ENCODE measurements at places on chromosomes 11 and 22.
A peak's percentile ranks its signal among the peaks of the same experiment; 100 is the strongest.

GRCh38 chr11:68338051-68338780, 25.8 kb downstream of the LRP5 start:
- DNase-seq: peak; percentile 51

DNA sequence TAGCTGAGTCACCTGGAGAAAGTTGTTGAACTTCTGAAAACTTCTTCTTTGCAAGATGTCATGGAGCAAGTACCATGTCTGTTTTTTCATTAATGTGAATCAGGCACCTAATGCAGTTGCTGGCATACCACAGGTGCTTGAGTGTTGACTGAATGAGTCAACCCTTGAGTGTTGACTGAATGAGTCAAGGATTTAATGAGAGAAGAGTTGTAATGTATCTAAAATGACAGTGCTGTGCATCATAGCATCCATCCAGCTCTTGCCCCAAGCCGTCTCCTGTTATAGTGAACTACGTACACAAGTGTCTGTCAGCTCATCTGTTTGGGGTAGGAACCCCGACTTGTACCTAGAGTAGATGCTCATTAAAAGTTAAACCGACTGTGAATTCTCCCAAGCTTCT, 93.1 kb downstream of the CWC15 start:
- DNase-seq: no peak

DNA sequence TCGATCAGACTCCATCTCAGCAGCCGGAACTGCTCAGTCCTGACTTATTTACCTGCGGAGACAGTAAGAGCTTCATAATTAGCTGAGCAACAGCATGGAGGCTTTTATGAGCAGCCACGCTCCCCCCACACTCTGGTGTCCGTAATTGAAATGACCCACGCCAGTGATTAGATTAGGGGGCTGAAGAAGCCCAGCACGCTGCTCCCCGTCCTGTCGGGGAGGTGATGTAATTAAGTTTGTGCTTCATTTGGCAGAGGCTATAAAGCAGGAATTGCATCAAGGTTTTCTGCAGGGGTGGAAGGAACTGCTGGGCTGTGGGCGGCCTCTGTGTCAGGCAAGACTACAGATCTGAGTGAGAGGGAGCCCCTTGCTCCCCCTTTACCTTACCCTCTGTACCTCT, 22.8 kb upstream of the HTR3A start:
- no peak for DNase-seq

- DNase-seq: no peak
Observed at GRCh38 chr11:130441719-130442118, 6.7 kb upstream of the ADAMTS15 start.

DNA sequence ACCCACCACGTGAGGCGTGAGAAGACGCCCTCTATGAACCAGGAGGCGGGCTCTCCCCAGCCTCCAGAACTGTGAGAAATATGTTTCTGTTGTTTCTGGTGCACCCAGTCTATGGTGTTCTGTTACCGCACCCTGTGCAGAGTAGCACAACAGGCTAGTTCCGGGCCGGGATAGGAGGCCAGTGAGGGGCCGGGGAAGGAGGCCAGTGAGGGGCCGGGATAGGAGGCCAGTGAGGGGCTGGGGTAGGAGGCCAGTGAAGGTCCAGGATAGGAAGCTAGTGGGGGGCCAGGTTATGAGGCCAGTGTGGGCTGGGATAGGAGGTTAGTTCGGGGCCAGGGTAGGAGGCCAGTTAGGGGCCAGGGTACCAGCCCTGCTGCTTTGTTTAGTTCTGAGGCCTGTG, 204.6 kb downstream of the BARX2 start:
- DNase-seq: no peak

DNA sequence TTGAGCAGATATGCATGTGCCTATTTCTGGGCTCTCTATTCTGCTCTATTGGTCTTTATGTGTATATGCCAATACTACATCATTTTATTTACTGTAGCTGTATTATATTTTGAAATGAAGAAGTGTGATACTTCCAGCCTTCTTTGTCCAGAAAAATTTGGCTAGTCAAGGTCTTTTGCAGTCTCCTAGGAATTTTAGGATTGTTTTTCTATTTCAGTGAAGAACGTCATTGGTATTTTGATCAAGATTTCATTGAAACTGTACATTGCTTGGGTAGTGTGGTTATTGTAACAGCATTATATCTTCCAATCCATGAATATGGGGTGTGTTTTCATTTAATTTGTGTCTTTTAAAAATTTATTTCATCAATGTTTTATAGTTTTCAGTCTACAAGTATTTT, 400.3 kb downstream of the AASDHPPT start:
- DNase-seq: no peak

- no peak for DNase-seq
Observed at GRCh38 chr11:64917663-64917995, 620 bp upstream of the ATG2A start.

- no peak for DNase-seq
Observed at GRCh38 chr11:62273284-62273683, 3.3 kb downstream of the SCGB2A2 start.

GRCh38 chr11:19651653-19652052, 61.0 kb upstream of the NAV2 start:
- DNase-seq: no peak

DNA sequence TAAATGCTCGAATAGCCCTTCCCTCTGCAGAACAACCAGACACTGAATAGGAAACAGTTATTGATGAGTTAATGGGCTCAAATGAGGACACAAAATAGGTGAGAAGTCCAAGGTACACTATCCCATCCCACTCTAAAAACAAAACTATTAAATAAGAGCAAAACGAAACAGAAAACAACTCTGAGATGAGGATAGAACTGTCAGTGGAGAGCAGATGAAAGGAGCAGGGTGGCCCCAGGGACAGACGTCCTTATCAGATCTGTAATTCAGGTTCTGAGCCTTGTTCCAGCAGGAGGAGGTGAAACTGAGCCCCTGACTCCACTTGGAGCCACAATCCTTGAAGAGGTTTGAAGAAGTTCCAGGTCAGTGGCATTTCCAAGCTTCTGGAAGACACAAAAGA, 8.5 kb upstream of the SNX19 start:
- no peak for DNase-seq

DNA sequence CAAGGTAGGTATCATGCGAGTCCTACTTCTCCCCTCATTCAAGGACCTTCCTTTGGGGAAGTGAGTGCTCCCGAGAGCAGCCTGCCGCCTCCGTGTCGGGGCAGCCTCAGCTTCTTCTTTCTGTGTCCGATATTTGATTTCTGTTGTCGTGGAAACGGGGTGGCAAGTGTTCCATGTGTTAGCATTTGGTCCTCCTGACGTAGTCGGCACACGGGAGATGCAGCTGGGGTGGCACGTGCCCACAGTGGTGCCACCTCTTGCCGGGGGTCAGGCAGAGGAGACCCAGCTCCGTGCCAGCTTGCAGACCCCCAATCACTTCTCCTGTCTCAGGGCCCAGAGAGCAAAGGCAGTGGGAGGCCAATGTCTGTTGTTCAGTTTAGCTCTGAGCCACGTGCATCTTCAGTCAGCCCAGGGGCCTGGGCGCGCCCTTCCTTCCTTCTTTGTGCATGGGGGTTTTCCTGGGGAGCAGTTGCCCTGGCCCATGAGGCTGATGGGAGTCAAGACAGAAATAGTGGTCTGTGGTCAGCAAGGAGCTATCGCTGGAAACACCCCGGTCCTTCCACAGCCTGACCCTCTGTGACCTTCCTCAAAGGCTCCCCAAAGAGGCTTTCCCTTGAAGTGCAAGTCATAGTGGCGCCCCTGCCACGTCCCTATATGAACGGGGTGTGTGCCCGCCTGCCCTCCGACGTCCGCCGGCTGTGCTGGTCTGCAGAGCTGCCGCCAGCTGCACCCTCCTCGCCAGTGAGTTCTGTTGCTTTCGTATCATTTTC, 44.5 kb downstream of the PARVB start:
- peak; percentile 97 for DNase-seq

GRCh38 chr11:1209371-1210057, 13.4 kb upstream of the MUC5B start:
- DNase-seq: no peak

DNA sequence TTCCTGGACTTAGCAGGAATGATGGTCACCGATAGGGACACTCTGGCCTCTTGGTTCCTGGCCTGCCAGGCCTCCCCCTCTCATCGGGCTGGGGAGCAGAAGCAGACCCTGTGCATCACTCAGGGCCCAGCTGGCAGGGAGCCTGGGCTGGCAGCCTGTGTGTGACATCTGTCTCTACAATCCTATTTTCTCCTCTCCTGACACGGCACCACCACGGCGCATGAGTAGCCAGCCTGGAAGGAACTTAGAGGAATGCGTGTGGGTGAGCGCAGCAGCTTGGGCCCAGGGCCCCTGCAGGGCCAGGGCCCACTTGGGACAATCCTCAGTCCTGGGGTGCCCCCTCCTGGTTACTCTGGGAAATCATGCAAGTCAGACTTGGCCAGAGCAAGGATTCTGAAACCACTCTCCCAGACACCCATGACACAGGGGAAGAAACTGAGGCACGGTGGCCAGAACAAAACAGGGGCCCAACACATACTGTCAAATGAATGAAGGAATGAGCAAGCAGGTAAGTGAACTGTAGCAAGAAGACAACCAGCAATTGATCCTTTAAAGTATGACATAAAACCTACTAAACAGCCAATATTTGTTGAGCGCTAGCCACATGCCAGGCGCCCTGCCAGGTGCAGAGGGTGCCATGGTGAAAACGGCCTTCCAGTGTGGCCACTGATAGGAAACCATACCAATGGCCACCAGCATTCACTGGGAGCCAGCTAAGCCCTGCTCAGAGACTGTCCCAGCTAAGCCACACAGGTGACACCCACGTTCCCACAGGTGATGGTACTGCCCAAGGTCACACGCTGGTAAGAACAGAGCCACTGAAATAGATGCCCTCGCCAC, 13.3 kb downstream of the RSPH14 start:
- peak; percentile 83 for DNase-seq

DNA sequence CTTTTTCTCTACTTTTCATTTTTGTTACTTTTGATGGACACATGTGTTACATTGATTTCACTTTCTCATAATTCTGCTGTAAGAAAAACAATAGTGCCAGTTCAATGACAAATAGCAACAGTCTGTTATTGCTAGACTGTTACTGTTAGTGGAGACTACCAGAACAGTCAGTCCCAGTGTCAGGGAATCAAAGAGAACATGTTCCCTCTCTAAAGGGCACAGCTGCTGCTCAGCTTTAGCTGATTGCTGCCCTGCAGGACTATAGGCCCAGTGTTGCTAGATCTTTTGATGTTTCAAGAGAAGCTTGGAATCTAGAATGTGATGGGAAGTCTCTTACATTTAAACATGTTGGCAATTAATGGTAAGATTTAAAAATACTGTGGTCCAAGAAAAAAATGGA, 3.4 kb downstream of the BIRC3 start:
- no peak for DNase-seq

GRCh38 chr22:33883561-33883960, 36.7 kb downstream of the LARGE1 start:
- DNase-seq: no peak

DNA sequence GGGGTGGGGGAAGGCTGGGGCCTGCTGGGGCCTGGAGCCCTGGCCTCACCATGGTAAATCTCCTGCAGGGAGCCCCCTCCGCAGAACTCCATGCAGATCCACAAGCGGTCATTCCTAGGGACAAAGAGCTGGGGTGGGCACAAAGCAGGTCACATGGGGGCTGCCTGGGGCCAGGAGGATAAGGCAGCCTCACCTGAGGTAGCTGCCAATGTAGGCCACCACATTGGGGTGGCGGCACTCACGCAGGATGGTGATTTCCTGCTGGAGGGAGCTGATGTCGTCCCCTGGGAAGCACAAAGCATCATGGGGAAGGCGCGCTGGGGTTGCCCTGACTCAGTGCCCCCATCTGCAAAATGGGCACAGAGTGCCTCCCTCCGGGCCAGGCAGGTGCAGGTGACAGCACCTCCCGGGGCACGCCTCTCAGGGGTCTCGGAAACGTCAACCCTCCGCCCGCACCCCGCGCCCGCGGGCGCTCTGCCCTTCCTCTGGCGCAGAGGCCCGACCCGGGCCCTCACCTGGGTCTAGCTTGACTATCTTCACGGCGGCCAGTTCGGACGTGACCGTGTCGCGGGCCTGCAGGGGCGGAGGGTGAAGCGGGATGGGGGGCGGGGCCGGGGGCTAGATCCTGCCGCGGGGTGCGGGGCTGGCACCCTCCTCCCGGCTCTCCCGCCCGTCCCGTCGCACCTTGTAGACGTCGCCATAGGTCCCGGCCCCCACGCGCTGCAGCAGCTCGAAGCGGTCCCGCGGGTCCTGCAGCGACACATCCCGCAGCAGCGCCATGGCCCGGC, 450 bp downstream of the MAP4K2 start:
- DNase-seq: peak; percentile 29

DNA sequence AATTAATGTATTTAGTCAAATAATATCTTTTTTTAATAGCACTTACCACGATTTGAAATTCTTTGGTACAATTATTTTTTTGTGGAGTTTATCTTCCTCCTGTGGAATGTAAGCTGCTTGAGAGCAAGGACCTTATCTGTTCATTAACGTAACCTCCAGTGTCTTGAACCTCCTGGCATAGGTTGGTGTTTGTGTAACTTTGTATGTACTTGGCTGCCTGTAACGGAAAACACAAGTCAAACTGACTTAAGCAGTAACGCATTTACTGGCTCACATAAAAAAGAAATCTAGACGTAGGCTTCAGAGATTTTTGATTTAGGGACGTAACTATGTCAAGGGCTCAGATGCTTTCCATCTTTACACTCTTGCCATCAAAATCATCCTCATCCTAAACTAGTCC, 56.1 kb downstream of the ARHGEF12 start:
- DNase-seq: no peak

DNA sequence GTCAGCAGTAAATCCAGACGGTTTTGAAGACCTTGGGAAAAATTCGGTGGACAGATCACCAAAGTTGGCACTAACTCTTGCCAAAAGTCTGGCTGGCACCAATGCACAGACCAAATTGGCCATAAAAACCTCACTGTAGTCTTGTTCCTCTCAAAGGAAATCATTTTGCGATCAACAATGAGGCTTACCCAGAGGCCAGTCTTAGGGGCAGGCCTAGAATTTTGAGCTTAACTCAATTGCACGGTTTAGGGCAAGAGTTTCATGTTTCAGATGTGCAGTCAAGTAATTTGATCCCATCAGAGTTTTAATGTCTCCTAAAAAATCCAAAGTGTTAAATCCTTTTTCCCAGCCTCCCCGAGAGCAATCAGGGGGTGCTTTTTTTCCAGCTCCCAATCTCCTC, 19.0 kb downstream of the MPPED2 start:
- no peak for DNase-seq

- DNase-seq: no peak
Observed at GRCh38 chr11:66413167-66413566, 7.7 kb upstream of the NPAS4 start.

- peak; percentile 40 for DNase-seq
Observed at GRCh38 chr11:79026803-79027445, 413.9 kb downstream of the TENM4 start.
